Fibroblast of the conjunctiva (primary cell): ENCODE measurements at places on chromosomes 6 and 20.

DNA sequence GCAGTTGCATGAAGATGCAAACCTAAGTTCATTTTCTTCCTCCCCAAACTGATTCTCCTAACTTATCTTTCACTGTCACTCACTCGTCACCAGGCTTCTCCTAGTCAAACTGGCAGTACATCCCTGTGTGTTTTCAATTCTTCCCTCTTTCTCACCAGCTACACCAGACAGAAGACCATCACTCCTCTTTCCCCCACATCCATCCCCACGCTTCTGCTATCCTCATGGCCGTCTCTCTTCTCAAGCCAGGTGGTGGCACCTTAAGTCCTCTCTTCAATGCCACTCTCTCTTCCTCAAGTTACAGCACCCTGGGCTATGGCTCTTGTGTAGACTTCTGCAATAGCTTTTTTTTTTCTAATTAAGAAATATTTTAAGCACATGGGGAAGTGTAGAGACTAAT, 14.4 kb upstream of the TREM2 start:
- no peak for DNase-seq

DNA sequence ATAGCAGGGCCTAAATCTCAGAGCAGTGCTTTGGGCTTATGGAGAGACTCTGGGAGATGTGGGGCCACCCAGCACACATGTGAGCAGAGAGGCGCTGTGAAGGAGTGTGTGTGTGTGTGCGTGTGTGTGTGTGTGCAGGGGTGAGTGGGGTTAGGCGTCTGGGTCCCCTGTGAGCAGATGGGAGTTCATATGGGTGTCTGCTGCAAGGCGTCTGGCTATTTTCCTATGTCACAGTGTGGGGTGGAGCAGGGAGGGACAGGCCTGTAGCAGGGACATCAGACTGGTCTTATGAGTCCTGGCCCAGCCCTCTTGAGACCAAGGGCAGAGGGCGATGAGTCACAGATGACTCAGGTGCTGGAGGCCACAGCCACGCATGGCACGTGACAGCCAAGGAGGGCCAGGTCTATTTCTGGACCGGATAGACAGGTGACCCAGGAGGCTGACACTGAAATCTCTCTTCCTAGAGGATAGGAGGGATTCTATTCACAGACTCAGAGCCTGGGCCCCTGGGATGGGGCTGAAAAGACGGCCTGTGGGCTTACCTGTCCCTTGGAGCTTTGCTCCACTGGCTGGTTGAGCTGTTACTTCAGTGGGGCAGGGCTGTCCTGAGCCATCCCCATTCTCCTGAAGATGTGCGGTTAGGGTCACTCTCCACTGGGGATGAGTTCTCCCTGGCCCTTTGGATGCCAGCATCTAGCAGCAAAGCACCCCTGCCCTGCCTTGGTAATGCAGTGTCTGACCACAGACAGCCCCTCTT, 28.9 kb downstream of the VEGFA start:
- no peak for DNase-seq

- peak; percentile 13 for DNase-seq
These were observed 2.7 kb upstream of the EEF1A1 start for GRCh38 chr6:73523434-73524123.

DNA sequence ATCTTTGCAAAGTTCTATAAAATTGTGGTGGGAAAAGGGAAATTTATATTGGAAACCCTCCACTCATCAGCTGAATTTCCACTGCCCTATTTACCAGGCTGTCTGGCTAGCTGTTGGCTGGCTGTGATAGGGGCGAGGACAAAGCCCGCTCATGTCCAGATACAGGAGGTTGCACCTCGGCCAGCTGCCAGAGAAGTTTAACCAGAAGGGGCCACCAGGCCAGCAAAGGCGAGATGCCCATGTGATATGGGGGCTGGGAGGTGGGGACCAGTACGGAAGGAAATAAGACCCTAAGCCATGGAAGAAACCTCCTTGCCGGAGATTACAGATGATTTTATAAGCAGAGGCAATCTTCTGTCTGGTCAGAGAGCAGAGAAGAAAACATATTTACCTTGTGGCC, 143.8 kb downstream of the FNDC1 start:
- no peak for DNase-seq

- DNase-seq = no peak
These were observed 626.5 kb upstream of the NRSN1 start for GRCh38 chr6:23499549-23499948.

GRCh38 chr20:59334651-59335300, 34.4 kb downstream of the EDN3 start:
- no peak for DNase-seq

DNA sequence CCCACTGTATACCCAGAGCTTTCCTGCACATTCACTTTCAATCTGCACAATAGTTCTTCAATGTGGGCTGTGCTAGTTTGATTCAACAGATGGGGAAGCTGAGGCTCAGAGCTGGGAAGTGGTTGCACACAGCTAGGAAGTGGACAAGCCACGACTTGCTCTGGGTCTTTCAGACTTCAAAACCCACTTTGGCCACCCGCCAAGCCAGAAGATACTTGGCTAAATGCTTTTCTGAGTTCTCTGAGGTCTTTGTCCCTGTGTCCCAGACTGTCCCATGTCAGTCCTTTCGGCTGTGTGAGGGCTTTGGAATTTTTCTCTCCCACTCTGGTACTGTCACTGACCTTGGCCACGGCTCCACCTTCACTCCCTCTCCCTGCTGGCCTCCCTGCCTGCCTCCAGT, 10.6 kb downstream of the PDYN start:
- no peak for DNase-seq

- DNase-seq = no peak
These were observed 475.2 kb upstream of the EPHA7 start for GRCh38 chr6:93894521-93894920.

DNA sequence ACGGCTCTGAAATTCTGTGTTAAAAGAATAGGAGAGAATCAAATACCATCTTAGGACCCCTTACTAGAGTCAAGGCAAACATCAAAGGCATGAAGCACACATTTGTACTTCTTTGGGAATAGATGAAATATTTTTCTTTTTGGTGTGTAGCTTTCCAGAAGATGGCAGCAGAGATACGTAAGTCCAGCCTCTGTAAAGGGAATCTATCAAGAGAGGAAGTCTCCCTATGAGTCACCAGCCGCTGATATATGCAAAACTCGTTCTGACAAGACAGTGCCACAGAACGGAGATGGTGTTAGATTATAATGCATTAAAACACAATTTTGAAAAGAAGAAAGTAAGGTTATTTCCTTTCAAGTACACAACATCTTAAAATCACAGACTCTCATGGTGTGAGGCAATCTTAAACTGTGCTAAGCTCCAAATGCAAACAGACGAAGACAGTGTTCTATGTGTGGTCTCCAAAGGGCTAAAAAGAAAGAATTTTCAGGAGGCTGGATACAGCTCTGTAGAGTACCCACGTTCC, 120.0 kb upstream of the AGPAT4 start:
- DNase-seq = peak; percentile 85

- no peak for DNase-seq
These were observed 72.7 kb downstream of the METTL24 start for GRCh38 chr6:110285306-110286060.

DNA sequence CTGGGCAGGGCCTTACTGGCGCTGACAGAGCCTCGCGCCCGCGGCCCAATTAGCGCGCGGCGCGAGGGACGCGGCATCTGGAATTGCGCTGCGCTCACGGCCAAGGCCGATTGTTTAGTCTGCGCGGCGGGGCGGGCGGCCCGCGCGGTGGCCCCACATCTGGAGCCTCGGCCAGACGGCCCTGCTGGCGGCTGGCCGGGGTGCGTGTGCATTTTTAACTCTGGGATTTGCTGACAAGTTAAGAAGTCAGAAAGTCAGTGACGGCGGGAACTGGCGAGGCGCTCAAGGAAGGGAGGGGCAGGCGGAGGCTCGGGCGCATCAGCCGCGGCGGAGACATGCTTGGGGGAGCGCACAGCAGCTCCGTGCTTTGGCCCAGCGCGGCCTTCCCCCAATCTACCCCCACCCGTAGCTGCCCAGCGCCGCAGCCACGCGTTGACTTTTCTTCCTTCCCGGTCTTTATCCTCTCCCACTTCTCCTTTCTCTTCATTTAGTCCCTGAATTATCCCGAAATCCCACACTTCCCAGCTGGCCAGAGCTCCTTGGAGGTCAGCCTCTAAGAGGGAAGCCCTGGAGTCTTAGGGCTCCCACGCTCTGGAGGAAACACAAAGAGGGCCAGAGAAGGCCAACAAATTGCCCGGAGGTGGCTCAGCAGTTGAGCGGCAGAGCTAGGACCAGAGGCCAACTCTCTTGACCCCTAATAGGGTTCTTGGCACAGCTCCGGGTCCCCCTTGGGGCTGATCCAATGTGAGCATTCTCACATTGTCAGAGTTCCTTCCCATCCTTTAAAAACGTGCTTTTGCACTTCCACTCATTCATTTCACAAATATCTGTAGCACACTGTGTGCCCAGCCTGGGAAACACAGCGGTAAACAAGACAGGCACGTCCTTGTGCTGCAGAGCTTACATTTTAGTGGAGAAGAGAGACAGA, 40.8 kb upstream of the FOXP4 start:
- peak; percentile 43 for DNase-seq

DNA sequence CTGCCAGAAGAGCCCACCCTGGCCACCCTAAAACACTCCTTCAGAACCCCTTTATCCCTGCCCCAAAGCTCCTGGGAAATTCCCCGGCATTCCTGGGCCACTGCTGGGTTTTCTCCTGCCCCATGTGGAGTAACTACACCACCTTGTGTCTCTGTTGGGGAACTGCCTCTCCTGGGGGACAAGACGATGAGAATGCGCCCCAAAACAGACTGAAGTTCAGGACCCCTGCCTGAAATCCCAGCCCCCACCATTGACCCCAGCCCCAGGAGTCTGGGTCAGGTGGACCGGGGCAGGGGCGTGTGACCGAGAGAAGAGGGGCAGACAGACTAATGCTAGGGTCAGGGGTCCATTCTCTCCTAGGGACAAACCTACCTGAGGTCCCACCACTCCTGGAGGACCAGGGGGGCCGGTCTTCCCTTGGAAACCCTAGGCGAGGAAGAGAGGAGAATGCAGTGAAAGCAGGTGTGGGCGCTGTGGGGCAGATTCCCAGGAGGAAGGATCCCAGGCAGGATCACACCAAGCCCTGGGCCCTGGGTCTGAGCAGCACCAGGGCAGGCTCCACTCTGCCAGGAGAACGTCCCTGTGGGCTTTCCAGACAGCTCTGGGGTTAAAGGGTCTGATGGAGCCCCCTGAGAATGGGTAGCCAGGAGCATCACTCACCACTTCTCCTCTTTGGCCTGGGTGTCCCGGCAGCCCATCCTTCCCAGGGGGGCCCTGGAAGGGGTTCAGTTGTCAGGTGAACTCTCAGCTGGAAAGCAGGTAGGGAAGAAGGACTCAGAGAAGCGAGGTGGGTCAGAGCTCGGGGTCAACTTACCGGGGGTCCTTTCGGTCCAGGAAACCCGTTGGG, 19.4 kb downstream of the COL11A2 start:
- no peak for DNase-seq

DNA sequence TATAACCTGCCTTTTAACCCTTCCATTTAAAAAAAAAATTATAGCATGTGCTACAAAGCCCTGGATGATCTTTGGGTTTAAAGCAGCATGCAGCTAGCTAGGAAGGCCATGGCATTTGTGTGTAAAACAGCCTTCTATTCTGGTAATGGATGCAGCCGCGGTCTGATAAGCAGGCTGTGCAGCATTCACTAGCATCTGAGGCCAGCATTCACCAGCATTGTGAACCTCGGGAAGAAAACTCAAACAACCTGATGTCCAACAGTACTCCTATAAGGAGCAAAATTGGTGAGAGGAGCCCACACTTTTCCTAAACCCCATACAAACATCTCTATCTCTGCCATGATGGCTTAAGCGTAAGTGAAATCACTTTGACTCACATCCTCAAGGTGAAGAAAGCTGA, 265.5 kb downstream of the PTPRT start:
- no peak for DNase-seq

DNA sequence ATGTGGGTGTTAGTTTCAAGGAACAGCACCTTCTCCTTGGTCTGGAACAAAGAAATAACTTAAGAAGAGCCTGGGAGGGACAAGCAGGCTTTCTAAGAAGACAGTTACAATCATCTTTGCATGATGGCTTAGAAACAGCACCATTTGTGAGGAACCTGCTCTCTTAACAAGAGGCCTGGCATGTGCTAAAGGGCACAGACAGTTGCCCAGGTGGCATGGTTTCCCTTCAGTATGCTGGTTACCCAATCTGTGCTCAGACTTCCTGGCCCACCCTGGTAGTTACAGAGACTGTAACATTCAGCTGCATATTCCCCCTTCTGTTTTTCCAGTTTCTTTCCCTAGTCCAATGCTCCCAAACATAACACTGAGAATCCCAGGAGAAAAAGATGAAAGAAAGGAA, 84.0 kb downstream of the CHD6 start:
- DNase-seq = no peak

DNA sequence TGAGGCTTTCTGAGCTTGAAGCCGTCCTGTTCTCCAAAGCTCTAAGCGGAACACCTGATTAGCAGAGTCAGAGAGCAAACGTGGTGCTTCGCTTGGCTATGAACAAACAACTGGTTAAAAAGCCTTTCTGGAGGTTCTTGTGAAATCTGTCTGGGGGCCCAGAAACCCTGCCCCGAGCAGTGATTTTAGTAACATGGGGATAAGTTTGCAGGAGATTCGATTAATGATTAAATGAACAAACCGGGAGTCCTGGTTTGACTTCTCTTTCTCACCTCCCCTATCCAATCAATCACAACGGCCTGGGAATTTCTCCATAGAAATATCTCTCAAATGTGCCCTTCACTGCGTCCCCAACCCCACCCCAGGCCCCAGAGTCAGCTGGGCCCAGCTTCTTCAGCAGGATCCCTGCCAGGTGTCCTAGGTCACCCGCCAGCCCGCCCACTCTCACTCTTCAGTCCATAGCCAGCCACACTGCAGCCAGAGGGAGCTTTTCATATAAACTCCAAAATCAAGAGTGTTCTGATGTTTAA, 43.6 kb downstream of the ZDHHC14 start:
- DNase-seq = no peak

DNA sequence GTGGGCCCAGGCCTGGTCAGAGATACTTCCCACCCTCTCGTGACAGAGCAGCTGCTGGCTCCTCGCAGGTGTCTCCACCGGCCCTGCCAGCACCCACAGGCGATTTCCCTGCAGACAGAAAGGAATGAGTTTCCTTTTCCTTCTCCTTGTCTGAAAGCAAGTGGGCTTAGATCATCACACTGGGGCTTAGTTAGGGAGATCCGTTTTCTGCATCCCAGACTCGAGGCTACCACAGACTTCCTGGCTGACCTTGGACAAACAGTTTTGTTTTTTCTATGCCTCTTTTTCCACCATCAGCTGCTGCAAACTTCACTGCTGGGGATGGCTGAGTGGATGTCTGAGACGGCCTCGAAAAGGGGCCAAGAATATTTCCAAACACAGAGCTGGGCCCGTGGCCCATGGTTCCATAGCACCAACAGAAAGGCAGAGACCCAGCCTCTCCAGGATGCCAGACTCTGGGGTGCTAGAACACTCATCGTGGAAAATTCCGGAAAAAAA, 86.5 kb downstream of the BANF2 start:
- DNase-seq = peak; percentile 10

DNA sequence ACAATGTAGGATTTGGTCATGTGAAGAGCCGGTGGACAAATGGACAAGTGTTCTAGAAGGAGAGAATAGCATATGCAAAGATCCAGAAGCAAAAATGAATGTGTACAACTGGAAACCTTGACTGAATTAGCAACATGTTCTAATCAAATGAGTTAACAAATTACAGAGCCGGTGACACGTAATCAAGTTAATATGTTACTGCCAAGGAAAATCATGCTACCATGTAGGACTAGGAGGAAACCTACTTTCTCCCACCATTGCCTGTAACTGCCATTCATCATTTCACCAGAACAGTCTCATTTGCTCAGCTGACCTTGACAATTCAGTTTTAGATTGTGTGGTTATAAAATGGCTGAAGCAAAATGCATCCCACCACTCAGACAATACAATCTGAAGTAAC, 179.4 kb downstream of the KIF16B start:
- DNase-seq = no peak
